ENCODE measurements at places on chromosomes 13 and 19. TPM values are rescaled to one million over a fixed set of nuclear protein-coding genes. Genes with fewer than 3 reads are reported as not detected.
A peak's percentile ranks its signal among the peaks of the same experiment; 100 is the strongest.

The ELSPBP1 gene
- total RNA-seq = not detected

The CGB5 gene
- total RNA-seq = not detected

The S1PR4 gene
- 1.0 TPM for total RNA-seq

- no peak for DNase-seq
Measured at GRCh38 chr13:96848286-96848685, 146.0 kb downstream of the OXGR1 start.

The NMRK2 gene
- 97.1 TPM for total RNA-seq

- no peak for DNase-seq
Measured at GRCh38 chr13:51257187-51257586, 35.0 kb downstream of the FAM124A start.

- peak; percentile 47 for DNase-seq
Measured at GRCh38 chr13:78630511-78630910, 27.2 kb upstream of the POU4F1 start.

DNA sequence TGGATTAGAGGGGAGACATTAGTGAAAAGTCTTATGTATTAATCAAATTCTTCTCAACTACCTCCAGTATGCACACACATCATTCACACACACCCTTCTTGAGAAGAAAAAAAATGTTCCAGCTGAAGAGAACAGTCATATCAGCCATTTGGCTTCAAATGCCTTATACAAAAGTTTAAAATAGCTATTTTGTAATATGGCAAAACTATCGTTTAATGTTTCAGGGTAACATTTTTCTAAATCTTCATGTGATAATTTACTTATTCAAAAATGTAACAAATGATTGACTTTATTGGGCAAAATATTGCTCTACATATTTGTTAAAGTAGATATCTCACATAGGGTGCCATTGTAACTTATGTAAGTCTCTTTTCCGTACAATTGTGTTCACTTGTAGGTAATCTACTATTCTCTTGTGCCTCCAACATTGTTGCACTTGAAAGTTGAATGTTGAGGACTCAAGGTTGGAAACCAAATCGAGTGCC, 13.6 kb downstream of the ZIC2 start:
- DNase-seq = peak; percentile 75

DNA sequence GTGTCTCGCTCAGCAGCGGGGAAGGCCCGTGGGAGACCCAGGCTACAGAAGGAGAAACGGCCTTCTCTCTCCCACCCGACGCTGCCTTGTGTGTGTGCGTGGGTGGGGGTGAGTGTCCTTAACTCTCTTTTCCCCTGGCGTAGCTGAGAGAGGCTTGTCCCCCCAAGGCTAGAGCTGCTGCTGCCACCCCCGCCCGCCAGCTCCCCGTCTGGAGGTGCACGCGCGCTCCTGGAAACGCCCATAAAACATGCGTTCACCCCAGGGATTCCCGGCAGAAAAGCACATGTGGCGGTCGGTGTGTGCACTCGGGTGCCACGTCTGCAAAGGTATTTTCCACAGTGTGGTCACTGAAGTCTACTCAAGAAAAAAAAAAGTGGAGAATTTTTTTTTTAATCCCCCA, 36.1 kb downstream of the GADD45B start:
- DNase-seq = no peak

DNA sequence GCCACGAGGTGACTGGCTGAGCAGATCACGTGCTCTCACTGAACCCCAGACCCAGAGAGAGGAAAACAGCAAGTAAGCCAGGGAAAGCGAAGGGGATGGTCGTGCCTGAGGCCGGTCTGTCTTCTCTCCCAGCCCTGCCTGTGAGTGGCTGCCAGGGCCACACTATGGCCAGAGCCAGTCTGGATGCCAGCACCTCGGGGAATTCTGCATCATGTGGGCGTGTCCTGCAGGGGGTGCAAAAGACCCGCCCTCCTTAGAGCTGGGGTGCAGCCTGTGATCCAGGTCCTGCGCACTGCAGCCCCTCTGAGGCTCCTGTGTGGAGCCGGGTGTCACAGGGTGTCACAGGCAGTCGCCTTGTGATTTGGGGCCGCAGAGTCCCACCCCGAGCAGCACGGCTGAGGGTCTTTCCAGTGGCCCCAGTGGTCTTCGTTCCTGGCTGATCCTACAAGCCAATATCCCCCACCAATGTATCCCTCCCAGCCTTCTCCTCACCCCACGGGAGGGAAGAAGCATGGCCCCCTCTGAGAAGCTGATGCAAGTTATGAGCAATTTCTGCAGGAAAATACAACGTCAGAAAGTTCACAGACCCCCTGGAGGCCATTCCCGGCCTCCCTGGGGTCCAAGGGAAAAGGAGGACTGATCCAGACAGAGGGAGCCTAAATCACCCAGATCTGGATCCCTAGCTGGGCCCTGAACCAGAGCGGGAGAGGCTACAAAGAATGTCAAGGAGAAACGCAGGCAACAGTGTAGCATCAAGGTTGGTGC, 7.7 kb downstream of the PPP1R12C start:
- DNase-seq = no peak

The ZNF223 gene
- 12.1 TPM for total RNA-seq

The CEACAM7 gene
- 10.8 TPM for total RNA-seq

The RXFP2 gene
- not detected for total RNA-seq

DNA sequence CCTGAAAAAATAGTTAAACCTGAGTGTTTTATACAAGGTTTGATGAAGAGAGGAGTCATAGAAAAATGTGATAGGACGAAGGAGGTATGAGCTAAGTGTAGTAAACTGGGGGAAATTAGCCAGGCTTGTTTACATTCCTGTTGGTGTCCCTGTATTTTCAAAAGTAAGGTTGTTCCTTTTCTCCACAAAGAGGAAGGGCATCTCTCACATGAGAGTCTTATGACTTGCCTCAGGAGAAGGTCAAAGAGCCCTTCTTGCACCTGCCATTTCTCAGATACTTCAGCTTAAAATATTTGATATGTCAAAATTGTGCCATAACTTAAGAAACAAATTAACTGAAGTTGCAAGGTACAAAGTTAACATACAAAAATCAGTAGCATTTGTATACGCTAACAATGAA, 3.6 kb upstream of the N4BP2L2 start:
- no peak for DNase-seq

DNA sequence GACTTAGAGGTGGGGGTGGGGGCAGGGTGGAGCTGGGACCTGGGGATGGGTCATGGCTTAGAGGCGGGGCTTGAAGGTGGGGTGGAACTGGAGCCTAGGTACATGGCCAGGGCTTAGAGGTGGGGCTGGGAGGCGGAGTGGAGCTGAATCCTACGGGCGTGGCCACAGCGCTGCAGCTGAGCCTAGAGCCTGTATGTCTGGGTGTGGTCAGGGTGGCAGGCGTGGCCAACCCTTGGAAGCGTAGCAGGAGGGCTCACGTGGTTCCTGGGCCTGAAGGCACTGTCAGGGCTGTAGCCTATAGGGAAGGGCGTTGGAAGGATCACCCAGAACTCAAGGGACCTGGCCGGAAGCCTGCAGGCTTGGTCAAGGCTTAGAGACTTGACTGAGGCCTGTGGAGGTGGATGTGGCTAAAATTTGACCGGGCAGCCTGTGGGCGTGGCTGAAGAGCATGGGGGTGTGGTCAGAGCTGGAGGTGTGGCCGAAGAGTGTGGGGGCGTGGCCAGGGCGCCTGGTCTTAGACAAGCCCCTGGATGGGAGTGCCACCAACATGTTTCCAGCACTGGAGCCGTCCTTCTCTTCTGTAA, 24.3 kb downstream of the COLGALT1 start:
- DNase-seq = peak; percentile 46

All from tongue (tissue), 3 donors.